ENCODE measurements at places on chromosomes 7 and 10.

- no peak for DNase-seq
These were observed 177.6 kb upstream of the NAMPT start for GRCh38 chr7:106462365-106462859.

DNA sequence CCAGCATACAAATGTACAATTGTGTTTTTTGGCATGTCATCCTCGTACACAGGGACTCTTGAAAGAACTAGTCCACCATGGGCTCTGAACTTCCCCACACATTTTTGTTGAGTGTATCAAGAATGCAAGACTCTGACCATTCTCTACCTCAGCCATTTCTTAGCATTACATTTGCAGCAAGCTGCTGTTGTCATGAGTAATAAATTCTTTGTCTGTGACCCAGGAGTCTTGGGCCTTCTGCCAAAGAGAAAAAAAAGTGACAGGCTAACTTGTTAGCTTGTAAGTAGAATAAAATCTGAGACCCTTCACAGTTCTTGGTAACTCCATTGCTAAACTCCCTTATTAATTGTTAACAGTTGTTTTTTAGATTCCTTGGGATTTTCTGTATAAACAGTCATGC lies 542.3 kb upstream of the MBL2 start:
- no peak for DNase-seq

DNA sequence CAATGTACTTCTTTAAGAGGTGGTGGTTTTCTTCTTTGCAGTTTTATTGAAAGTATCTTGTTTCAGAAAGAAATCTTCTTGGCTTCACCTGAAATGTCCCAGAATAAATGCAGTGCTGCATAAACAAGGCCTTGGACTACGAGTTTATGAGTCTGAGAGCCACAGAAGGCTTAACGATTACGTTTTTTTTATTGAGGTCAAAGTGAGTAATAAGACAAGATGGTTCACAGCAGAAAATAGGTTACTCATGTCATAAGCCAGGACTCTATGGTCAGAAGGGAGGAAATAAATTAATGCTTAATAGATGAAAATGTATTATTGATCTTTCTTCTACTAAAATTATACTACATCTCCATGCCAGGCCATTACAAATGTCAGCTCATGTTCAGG lies 13.7 kb upstream of the NPTX2 start:
- no peak for DNase-seq

DNA sequence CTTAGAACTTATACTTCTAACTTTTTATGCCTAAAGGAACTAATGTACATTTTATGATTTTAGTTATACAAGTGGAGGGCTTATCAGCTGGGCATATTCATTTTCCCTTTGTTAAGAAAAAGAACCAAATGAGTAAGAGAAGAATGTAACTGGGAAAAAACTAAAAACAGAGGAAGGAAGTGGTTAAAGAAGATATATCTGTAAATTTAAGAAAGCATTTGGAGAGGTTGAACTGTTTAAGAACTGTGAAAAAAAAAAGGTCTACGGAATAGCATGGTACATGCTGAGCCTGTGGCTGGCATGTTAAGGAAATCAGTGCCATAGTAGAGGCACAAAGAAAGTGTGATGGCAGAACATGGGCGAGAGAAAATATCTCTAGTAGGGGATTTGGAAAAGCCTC lies 6.2 kb downstream of the MDFIC start:
- DNase-seq: no peak

- peak; percentile 88 for DNase-seq
These were observed at the start of gene CALY for GRCh38 chr10:133336577-133337369. TSS of gene CALY (minus strand) at chr10:133336896. CDS start at chr10:133328989, 7,907 bp downstream.

DNA sequence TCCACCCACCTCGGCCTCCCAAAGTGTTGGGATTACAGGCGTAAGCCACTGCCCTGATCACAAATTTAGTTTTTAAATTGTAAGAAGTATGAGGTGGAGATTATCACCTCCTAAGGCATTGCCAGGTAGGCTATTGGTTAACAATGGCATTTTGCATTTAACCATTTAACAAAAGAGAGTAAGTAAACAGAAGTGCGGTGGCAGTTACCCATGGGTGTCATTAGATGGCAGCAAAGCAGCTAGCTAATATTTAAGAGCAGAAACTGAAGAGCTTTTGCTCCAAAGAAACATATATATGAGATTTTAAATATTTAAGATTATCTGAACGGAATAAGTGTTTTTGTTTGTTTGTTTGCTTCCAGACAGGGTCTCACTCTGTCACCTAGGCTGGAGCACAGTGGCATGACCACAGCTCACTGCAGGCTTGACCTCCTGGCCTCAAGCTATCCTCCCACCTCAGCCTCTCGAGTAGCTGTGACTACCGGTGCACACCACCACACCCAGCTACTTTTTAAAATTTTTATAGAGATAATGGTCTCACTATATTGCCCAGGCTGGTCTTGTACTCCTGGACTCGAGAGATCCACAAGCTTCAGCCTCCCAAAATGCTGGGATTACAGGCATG lies 325.5 kb upstream of the C7orf33 start:
- DNase-seq: no peak

- no peak for DNase-seq
These were observed 2.0 kb upstream of the TM9SF3 start for GRCh38 chr10:96588616-96589419.

- DNase-seq: no peak
These were observed 76.8 kb upstream of the PTER start for GRCh38 chr10:16360001-16360400.

- DNase-seq: no peak
These were observed 69.6 kb downstream of the NT5C2 start for GRCh38 chr10:103123282-103124024.

- DNase-seq: peak; percentile 23
These were observed 297.3 kb upstream of the LYZL1 start for GRCh38 chr10:28991333-28992270.

DNA sequence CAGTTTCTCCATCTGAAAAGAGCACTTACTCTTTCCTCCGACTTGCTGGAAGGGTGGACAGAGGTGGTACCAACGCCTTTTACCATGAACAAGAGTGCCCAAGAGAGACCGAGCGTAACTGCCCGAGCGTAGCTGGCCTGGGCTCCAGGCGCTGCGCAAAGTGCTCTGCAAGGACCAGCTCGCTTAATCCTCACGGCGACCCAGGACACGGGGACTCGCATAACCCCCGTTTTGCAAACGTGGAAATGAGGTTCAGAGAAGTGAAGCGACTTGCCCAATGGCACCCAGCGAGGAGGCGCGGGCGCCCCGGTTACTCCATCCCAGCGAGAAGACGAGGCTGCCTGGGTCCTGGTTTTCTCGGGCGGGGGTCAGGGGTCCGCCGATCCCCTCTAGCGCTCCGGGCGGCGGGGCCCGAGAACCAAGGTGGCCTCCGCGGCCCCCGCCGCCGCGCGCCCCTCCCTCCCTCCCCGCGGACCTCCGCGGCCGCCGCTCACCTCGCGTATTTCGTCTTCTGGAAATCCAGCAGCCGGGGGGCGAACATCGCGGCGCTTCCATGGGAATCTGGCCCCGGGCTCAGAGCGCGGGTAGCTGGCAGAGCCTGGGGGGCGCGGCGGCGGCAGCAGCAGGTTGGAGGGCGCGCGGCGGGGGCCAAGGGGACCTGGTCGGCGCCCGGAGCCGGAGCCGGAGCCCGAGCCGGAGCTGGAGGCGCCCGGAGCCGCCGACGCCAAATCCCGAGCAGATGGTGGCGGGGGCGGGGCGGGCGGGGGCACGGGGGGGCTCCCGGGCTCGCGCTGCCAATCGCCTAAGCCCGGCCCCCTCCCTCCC lies at the start of gene MMD2:
Gene MMD2 (minus strand): TSS at position 711 of the 825 bp plus-strand sequence. CDS start 170 bp downstream, at position 541.
- DNase-seq: no peak

DNA sequence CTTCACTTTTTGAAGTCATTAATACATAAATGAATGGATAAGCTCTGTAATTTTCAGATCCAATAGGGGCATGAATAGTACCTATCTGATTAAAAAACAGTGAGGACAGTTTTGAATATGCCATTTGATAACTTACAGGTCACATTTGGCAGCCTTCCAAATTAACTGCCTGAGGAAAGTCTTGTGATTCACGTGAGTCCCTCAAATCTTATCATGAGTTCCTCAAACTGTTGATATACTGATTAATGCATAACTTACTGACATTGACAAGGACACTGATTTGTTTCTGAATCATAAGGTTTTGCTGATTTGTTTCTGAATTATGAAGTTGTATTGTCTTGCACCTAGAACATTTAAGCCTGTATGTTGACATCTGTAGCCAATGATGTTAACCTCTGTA lies 55.1 kb downstream of the ANKMY2 start:
- DNase-seq: no peak

DNA sequence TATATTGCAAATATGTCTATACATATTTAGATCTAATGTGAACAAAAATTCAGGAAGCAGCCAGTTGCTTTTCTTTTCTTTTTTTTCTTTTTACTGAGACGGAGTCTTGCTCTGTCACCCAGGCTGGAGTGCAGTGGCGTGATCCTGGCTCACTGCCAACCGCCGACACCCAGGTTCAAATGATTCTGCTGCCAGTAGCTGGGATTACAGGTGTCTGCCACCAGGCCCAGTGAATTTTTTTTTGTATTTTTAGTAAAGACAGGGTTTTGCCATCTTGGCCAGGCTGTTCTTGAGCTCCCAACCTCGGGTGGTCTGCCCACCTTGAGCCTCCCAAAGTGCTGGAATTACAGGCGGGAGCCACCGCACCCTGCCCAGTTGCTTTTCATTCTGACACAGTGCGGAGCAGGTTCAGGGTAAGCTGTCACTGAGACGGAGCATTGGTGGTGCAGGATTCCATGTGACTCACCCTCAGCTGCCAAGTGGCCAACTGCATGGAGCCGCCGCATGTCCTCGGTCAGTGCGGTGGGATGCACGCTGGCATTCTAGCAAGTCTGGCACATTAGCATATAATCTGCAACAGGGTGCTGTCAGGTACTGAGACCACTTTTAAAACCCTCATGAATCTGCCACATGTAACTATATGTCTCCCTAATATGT lies 362.7 kb downstream of the DNAJB6 start:
- no peak for DNase-seq

DNA sequence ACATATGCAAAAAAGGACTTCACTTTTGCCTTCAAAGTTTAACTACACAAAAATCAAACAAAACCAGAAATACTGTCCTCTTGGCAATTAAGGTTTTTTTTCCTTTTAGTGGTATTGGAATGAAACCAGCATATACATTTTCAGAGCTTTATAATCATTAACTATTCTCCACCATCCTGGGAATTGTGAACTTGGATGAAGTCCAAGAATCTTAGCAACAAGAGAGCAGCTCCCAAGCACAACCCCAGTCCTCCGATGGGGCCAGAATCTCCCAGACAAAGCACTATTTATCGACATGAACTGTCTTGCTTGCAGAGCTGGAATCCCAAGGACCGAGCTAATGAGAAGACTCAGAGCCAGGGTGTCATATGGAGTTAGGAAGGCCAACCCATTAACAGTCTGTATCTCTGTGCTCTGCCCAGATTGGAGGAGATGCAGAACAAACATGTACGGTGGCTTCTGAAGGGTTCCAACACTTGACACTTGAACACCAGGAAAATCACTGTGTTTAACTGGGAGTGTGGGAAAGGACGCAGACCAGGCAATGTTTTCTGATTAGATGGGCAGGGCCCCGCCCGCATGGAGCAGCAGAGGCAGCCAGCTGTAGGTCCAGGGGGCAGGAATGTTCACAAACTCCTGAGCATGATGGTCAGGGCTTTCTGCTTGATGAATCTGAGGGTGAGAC lies 35.5 kb downstream of the PPP1R3C start:
- no peak for DNase-seq

GRCh38 chr7:71553306-71553705 lies 421.4 kb downstream of the GALNT17 start:
- no peak for DNase-seq

GRCh38 chr10:114611617-114612016 lies 46.5 kb downstream of the ABLIM1 start:
- no peak for DNase-seq

Measured in activated T-cell treated with anti-CD3 and anti-CD28 coated beads, Interleukin-2, amount 50 U/mL, for 1 hour (primary cell).